ENCODE measurements at places on chromosomes 5 and 9.
A peak's percentile ranks its signal among the peaks of the same experiment; 100 is the strongest.

- DNase-seq = no peak
Measured at GRCh38 chr5:171821286-171821685, 35.7 kb downstream of the SMIM23 start.

DNA sequence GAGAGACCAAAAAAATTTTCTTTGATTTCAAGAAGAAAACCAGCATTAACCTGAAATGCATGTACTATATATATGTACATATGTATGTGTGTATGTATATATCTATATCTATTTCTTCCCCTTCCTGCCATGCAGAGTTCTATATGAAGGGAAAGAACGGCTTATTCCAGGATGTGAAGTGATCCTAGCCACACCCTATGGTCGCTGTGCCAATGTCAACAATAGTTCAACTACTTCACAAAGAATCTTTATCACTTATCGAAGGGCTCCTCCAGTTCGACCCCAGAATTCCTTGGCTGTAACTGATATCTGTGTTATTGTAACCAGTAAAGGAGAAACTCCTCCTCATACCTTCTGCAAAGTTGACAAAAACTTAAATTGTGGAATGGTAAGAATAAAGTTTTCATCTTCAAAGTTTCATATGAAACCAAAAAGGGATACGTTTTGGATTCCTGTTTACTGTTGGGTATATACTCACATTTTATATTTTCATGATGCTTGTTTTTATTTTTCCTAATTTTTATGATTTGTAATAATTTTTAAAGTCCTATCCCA, 56.2 kb downstream of the DENND4C start:
- no peak for DNase-seq

GRCh38 chr5:60356745-60357144, 343.2 kb downstream of the DEPDC1B start:
- DNase-seq = no peak

GRCh38 chr5:1406681-1407640, 38.3 kb downstream of the SLC6A3 start:
- no peak for DNase-seq

- DNase-seq = no peak
Measured at GRCh38 chr5:73629456-73629855, 3.5 kb downstream of the ARHGEF28 start.

DNA sequence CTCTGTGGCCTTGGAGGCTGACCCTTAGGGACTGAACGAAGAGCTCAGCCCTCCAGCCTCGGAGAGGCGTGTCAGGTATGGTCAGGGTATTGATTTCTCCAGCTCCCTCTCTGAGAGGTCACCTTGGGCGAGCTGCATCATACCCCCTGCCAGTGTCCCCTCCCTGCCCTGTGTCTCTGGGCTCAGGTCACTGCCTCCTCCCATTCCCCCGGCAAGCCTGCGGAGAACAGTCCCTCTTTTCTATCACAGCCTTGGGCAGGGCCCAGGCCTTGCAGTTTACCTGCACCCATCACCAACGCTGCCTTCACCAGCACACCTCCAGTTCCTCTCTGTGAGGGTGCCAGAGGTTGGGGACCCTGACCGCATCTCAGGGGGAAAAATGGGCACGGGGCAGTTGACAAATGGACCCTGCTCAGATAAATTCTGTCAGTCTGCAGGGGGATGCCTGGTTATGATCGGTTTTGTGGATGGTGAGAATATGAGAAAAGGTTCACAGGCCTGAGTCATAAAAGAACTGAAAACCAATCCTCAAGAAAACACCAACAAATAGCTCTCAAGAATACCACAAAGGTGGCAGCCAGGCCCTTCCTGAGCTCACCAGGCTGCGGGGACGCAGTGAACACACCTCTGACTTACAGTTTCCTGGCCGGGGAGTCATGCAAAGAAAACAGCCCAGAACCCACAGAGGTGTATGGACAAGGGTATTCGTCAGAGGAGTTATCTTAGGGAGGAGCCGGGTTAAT, 24.7 kb upstream of the RXRA start:
- peak; percentile 25 for DNase-seq

GRCh38 chr5:6745706-6746222, 32.5 kb downstream of the TENT4A start:
- no peak for DNase-seq

DNA sequence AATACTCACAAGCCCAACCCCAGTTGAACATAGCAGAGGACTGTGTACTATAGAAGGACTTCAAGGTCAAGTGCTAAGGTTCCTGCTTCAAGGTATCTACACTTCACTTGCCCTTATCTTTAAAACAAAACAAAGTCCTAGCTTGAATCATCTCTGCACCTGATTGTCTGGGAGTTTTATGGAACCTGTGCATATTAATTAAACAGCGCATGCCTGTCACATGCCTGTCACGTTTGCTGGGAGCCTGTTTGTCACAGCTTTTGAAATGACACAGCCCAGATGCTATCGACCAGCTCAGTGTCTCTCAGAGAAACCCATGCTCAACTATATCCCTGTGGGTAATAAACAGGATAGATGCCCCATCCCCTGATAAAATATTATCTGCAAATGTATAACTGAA, 476.0 kb downstream of the ZSWIM6 start:
- DNase-seq = no peak

DNA sequence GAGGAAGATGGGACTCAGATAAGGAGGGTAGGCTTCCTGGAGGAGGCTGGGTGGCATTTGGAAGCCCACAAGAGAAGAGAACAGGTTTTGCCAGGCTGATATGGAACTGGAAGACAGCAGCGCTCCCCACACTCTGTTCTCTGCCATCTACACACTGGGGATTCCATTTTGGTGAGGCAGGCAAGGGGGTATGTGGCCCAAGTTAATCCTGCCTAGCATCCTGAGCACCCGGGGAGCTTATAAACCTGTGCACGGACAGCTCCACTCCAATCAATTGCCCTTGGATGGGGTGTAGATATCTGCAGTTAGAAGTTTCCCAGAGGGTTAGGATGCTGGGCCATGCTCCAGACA, 158.8 kb downstream of the MACROH2A1 start:
- DNase-seq = no peak

- no peak for DNase-seq
Measured at GRCh38 chr9:12629067-12629466, 64.1 kb upstream of the TYRP1 start.

GRCh38 chr5:157245886-157246285, 20.0 kb upstream of the CYFIP2 start:
- DNase-seq = no peak

DNA sequence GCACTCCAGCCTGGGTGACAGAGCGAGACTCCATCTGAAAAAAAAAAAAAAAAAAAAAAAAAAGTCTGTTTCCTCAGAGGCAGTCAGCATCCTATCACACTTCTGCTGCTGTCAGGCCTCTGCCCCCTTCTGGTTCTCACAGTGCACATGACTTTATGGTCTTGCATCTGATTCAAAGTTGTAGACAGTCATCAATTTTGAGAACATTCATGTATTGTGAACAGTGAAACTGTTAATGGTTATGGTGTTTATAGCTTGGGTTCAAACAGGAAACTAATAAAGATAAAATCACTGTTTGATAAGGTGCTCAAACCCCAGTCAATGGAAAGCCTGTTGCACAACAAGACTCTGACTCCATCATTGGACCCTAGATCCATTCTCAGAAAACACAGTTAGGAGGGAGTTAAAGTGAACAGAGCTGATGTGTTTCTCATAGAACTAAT, 61.4 kb downstream of the FOXD1 start:
- no peak for DNase-seq

DNA sequence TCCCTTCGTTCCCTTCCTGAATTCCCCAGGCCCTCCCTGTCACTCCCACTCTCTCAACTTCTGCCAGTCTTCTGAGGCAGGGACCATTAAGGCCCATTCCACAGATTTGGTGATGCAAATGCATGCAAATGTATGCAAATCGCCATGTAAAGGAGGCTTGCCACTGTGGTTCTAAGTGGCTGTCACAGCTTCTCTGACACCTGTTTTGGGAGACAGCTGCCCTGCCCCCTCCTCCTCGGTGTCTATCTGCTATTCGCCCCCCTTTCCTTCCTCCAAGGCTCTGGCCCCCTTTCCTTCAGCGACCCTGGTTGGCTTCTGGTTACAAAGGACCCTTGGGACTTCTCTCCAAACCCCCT, 10.5 kb upstream of the ARAP3 start:
- DNase-seq = no peak

DNA sequence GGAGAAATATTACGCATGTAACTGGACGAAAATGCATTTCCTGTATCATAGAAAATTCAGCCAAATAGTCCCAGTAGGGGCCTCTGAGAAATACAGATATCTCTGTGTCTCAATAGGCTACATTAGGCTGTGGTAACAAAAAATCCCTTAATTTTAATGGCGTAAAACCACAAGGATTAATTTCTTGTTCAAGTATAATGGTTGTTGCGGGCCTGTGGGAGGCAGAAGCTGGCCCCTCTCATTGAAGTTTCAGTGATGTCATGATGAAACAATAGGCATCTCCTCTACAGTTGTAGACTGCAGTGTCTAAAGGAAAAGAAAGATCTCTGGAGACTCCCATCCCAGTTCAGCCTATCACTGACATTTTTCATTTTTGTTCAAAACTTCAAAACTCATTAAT, 1625.6 kb upstream of the C9orf72 start:
- DNase-seq = no peak

GRCh38 chr9:78320875-78321496, 24.1 kb downstream of the PSAT1 start:
- no peak for DNase-seq

DNA sequence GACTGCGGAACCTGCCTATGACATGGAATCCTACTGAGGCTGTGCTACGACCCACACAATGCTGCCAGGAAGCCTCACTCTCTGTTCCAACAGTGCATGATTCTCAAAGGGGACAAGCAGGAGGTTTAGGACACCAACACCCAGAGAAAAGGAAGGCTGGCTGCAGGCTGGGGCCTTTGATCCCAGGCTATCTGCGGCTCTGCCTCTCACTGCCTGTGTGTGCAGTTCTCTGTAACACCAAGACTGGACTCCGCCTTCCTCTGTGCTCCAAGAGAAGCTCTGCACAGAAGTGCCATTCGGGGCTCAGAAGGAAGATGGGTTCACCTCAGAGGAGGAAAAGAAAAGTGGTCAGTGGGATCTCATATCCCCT, 20.5 kb downstream of the ANKH start:
- no peak for DNase-seq

GRCh38 chr9:130680836-130681768, 12.5 kb upstream of the EXOSC2 start:
- DNase-seq = peak; percentile 36

DNA sequence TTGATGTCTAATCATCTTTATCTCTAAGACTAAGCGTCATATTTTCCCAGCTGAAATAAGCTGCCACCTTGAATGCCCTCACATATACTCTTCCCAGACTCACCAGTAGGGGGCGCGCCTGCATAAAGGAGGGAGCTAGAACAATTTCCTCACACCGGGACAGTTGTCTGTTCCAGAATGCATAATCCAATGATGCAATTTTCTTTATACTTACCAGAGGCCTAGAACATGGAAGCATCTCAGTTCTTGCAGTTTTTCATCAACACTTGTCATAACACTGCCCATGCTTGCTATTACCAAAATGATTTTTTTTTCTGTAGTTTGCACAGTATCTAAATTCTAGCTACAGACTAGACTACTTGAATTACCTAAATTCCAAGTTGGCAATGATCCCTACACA, 203.9 kb downstream of the FRMD3 start:
- DNase-seq = peak; percentile 54

DNA sequence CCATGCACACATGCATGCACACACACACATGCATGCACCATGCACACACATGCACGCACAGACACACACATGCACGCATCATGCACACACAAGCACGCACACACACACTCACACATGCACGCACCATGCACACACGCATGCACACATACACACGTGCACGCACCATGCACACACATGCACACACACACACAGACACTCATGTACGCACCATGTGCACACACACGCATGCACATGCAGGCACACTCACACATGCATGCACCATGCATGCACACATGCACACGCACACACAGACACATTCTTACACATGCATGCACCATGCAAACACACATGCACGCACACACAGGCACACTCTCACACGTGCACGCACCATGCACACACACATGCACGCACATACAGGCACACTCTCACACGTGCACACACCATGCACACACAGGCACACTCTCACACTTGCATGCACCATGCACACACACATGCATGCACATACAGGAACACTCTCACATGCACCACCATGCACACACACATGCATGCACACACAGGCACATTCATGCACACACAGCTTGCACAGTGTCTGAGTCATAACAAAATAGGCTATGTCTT, 117.5 kb downstream of the TENT4A start:
- DNase-seq = no peak

DNA sequence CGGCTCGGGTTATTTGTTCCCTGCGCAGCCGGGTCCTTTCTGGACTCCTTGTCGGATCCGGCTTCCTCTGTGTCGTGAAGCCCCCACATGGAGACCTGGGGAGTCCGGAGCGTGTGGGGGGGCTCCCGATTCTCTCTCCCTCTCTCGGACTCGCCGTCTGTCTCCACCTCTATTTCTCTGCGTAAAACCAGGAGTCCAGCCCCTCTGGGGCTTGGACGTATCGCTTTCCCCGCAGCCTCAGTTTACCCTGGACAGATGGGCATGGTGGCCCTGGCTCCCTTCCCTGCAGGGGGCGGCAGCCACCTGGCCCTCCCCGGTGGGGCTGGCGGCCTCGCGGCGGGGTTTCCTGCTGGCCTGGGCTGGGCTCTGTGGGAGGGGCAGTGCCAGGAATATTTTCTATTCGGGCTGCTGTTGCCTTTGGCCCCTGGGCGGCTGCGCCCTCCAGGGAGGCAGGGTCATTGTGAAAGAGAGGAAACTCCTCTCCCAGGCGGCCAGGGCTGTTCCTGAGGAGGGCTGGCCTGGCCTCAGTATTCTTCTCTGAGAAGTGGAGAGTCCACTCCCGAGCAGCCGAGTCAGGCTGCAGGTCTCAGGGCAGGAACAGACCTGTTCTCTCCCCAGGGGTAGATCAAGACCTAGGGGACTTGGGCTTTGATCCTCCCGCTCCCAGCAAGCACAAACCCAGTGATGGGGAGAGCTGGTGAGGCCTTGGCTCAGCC, 665 bp downstream of the ASS1 start:
- DNase-seq = no peak

DNA sequence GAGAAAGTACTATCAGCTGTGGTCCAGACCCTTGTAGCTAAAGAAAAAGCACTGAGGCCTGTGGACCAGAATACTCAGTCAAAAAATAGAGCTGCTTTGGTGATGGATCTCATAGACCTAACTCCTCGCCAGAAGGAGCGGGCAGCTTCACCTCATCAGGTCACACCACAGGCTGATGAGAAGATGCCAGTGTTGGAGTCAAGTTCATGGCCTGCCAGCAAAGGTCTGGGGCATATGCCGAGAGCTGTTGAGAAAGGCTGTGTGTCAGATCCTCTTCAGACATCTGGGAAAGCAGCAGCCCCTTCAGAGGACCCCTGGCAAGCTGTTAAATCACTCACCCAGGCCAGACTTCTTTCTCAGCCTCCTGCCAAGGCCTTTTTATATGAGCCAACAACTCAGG, 8.9 kb downstream of the RAB24 start:
- no peak for DNase-seq

- no peak for DNase-seq
Measured at GRCh38 chr5:38831909-38832308, 13.9 kb upstream of the OSMR start.

GRCh38 chr9:22119522-22120158, 110.5 kb upstream of the CDKN2B start:
- no peak for DNase-seq

- no peak for DNase-seq
Measured at GRCh38 chr5:156647034-156647451, 203.1 kb upstream of the PPP1R2B start.

GRCh38 chr9:98009437-98009836, 26.3 kb downstream of the ANP32B start:
- DNase-seq = no peak

Measured in activated T-cell treated with anti-CD3 and anti-CD28 coated beads for 1 hour (primary cell).